Type B pancreatic cell (in vitro differentiated cells): ENCODE measurements at places on chromosomes 5 and 9. TPM values are rescaled to one million over a fixed set of nuclear protein-coding genes. Genes with fewer than 3 reads are reported as not detected.

- DNase-seq: no peak
These were observed 88.9 kb upstream of the CXCL14 start for GRCh38 chr5:135667673-135668072.

- no peak for DNase-seq
These were observed 882.7 kb upstream of the ARRDC3 start for GRCh38 chr5:92265804-92266203.

GRCh38 chr5:31551878-31552277, 19.8 kb downstream of the C5orf22 start:
- no peak for DNase-seq

OCLN gene
- 57.5 and 135 TPM in 2 replicates for total RNA-seq

GRCh38 chr9:105205787-105206495, 38.5 kb upstream of the SLC44A1 start:
- DNase-seq: no peak

KIF24 gene
- total RNA-seq: 3.5 and 9.6 TPM in 2 replicates

NUTM2G gene
- 0.19 TPM in 1 of 2 replicates, not detected in the other for total RNA-seq

PRLR gene
- total RNA-seq: 6.7 and 10.0 TPM in 2 replicates

DNA sequence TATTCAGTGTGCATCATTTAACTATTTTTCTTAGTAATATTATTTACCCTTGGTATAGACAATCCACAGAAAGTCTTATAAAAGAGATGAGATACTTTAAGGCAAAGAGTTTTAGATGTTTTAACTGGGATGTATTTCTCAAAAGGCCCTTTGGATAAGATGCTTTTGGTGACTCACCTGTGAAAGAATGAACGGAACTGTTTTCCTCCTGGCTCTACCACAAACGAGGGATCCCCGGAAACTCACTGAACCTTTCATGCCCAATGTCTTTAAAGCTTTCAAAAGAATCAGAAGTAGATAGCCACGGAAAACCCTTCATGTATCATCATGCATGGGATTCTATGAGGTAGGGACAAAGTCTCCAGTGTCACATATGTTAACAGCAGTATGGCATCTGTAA, 1.6 kb downstream of the ZNF782 start:
- no peak for DNase-seq

GRCh38 chr9:36149197-36149596, 12.7 kb downstream of the GLIPR2 start:
- DNase-seq: no peak

DNA sequence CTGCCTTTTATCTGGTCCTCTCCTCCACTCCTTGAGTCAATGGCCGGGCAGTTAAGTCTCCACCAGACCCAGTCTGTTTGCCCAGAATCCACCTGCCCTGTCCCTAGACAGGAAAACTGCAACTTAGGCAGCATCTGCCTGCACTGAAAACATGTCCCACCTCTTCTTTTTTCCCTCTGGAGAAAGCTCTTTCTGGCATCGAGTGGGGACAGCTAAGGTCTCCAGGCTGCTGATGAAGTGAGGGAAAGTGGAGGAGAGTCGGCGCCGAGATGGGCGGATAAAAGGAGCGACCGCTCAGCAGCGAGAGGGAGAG, 243 bp upstream of the SHISAL2B start:
- DNase-seq: no peak

GRCh38 chr5:157366741-157367674, 93.0 kb upstream of the NIPAL4 start:
- no peak for DNase-seq

- DNase-seq: no peak
These were observed 42.6 kb downstream of the HACD4 start for GRCh38 chr9:20988671-20989315.

DNA sequence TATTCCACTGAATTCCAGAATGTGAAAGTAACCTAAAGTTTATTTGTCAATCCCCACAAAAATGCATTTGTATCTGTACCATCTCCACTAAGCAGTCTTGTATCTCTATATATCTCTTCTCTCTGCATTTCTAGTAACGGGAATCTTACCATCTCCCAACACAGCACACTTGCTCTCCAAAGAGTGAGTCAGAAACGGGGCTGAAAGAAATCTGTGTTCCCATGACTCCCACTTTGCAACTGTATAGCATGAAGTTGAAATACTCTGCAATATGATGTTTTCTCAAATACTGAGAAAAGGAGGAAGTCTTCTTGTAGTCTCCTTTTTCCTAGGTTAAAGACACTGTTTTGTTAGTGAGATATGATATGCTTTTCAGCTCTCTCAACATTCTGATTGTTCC, 848.8 kb upstream of the ACO1 start:
- DNase-seq: no peak

GRCh38 chr9:104987743-104988142, 59.8 kb upstream of the ABCA1 start:
- DNase-seq: no peak

DNA sequence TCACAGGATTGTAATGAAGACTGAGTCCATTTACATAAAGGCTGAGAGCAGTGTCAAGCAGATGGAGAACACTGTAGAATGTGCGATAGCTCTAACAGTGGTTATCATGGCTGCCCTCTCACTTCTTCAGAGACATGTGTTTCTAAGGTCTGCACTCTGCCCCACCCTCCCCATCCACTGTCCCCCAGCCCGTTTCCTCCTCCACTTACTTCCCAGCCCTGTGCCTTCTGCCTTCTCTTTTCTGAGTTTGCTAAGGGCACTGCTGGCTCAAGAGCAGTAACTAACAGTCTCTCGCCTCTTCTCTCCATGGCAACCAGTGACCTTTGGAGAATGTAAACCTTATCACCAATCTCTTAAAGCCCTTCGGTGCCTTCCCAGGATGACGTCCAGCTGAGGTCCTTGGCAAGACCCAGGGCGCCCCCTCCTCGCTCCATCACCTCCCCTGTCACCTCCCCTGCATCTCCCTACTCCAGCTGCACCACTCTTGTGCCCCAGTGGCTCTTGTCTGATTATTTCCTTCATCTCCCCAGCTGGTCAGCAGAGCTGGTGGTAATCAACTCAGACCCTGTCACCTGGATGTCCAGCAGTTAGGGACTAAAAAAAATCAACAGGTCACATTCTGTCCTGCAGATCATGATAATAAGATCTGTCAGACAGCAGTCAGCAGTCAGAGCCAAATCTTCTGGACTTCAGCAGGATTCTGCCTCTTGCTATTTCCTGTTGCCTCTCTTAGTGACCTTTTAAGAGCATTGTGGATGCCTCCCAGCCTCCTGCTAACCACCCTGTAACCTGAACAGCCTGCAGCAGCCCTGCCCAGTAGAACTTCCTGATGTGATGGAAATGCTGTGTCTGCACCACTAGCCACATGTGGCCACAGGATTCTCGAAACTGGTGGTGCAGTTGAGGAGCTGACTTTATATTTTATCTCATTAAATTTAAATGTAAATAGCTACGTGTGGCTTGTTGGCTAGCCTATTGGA, 9.0 kb downstream of the FXN start:
- DNase-seq: no peak

CDH9 gene
- total RNA-seq: 0.68 TPM in 1 of 2 replicates, not detected in the other

ACTBL2 gene
- not detected in 2 replicates for total RNA-seq

GRCh38 chr5:415928-416635, 26.9 kb upstream of the EXOC3 start:
- no peak for DNase-seq

GRCh38 chr5:134833340-134834032, 12.3 kb upstream of the C5orf24 start:
- DNase-seq: no peak

DNA sequence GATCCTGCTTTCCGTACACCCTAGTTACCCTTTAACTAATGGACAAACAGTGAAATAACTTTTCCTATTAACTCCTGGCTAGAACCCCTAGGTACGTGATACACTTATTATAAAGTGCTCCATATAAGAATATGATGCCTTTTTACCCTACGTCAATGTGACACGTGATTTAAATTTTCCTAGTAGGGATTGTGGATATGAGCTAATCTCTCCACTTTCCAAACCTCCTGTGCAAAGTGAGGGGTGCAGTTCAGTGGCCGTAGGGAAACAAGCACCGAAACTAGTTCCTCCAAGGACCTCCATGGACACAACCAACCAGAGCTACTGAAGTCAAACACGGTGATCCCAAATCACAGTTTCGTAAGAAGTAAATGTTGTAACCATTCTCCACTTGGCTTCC, 19.3 kb downstream of the NFIB start:
- no peak for DNase-seq

- DNase-seq: no peak
These were observed 30.7 kb downstream of the SLC1A3 start for GRCh38 chr5:36637101-36637500.

XRCC4 gene
- total RNA-seq: 7.4 TPM in 2 replicates

GRCh38 chr9:35294066-35294465, 132.3 kb downstream of the UNC13B start:
- no peak for DNase-seq

GRCh38 chr5:159449925-159450324, 119.6 kb upstream of the IL12B start:
- DNase-seq: no peak

CDKN2A gene
- 1.8 and 9.0 TPM in 2 replicates for total RNA-seq

EDIL3 gene
- 15.4 and 19.1 TPM in 2 replicates for total RNA-seq

- peak; percentile 71 for DNase-seq
These were observed 79.6 kb downstream of the ADAMTS2 start for GRCh38 chr5:179265514-179266290.

PHF24 gene
- total RNA-seq: 0.19 and 0.88 TPM in 2 replicates

DNA sequence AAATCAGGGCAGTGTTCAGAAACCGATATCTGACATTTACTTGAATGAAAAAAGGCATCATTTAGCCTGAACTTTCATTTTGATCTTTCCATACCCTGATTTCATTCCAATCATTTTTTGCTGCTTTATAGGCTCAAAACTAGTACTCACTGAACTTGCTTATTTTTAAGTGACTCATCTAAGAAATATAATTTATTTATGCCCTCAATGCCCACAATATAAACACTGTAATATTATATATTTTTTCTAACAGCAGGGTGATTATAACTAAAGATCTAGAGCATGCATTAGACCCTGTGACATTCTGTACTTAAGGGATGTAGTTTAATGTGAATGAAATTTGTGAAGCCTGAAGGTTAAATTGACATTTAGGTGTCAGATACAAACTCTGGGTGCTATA, 446.1 kb upstream of the CDH10 start:
- no peak for DNase-seq

DNA sequence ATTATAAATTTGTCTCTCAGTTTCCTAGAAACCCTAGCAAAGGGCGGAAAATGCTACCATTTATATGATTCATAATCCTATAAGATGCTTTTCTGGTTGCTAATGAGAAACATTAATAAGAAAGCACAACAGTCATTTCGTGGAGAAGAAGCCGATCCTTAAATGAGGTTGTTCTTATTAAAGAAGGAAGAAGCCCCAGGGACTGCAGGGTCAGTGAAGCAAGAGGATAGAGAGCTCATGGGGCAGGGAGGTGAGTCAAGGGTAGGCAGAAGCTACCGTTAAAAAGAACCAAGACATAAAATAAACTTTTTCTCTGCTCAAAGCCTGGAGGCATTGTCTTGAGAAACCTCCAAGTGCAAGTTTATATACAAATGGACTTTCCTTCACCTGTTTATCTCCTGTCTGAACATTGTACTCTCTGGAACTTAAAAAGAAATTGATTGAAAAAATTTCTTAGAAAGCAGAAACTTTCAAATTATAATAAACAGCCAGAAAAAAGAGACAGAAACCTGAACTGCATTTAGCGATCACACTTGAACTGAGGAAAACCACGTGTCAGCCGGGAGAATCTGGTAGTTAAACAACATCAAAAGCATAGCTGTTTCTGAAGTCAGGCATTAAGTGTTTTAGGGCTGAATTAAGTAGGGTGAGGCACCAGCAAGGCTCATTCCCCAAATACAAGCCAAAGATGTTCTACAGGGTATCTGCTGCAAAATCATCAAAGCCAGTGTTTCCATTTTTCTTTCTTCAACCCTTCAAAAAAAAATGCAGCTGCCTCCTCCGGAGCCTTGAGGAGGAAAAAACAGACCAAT, 21.9 kb downstream of the HTR4 start:
- no peak for DNase-seq
